Activated T-cell treated with anti-CD3 and anti-CD28 coated beads for 48 hours (primary cell): ENCODE measurements at places on chromosomes 4 and X.

DNA sequence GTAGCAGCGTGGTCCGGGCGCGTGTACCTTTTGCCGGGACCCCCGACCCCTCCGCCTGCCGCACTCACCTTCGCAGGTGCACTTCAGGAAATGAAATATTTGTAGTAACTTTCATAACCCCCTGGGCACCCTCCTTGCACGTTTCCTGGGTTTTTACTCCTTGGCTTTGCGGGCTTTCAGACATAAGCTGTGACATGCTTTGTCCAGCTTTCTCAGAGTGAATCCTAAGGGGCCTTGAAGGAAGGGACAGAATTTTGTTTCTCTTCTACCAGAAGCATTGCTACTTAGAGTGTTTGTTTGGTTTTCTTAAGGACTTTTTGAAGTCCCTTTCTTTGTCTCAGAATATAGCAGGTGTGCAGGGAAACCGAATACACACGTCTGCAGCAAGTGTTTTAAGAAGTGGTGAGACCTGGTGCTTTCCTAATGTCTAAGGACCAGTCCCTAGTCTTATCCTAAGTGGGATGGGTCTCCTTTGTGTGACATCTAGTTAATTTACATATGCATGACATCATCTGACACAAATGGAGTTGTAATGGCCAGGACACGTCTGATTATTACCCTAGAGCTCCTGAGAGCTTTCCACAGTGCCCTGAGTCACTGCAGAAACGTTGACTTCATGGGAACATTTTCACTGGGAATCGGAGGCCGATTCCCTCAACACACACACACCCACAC is 1.3 kb downstream of the FAM149A start:
- no peak for DNase-seq

- no peak for DNase-seq
Observed at GRCh38 chr4:166400270-166400894, 527.3 kb downstream of the TLL1 start.

GRCh38 chr4:163166041-163166579 is 580 bp downstream of the NAF1 start:
- peak; percentile 43 for DNase-seq

DNA sequence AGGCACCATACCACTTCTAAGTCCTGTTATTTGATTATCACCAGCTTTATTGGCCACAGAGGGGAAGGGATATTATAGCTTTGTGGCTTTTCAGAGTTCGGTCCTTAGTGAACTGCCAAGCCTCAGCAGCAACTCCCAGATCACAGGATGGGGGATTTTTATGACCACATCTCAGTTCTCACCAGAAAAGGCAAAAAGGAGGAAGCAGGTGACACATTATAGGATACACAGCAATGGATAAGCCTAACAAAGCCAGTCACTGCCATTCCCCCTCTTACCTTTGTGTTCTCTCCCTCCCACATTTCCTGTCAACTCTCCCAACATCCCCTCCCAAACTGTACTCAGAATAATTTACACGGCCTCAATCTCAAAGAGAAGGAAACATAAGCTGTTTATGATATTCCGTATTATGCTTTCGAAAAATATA is 142.8 kb downstream of the MGST2 start:
- no peak for DNase-seq

DNA sequence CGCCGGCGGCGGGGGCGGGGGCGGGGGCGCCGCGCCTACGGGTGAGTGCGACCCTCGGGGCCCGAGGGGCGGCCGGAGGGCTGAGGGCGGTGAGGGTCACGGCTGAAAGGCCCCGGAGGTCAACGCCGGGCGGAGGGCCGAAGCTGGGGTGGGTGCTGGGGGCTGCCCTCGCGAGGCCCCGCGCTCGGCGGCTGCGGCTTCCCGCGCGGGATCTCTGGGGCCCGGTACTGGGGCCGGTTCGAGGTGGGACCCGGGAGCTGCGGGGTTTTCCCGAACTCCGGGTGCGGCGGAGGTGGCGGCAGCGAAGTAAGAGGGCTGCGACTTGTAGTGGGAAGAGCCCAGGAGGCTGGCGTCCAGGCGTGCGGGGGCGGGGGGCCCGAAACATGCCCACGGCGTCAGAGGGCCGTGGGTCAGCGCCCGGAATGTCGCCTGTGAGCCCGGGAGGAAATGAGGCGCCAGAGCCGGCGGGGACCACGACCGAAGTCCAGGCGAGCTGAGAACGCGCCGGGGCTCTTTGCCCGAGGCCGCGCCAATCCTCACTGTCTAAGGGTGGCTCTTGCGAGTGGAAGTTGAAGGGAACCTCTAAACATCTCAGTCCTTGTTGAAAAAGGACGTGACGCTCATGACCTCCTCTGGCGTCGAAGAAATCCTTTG is 407 bp downstream of the IL13RA1 start:
- no peak for DNase-seq

GRCh38 chrX:65926095-65927019 is 113.5 kb downstream of the VSIG4 start:
- DNase-seq: no peak

DNA sequence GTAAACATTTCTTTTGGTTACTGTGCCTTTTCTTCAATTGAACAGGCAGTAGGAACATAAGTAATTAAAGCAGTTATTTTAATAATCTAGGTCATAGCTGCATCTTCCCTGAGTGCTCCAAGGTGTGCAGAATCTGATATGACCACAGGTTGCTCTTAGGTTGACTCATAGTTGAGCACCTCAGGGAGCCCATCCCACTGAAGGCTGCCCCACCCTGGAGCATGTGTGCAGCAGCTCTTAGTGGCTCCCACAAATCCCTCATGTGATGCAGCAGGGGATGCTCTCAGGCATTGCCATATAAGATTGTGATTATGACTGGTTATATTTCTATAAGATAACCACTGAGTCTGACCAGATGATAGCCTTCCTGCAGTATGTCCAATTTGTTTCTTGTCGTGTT is 72.3 kb downstream of the ZNF518B start:
- DNase-seq: no peak

GRCh38 chrX:43481576-43481975 is 174.5 kb upstream of the MAOA start:
- DNase-seq: no peak

DNA sequence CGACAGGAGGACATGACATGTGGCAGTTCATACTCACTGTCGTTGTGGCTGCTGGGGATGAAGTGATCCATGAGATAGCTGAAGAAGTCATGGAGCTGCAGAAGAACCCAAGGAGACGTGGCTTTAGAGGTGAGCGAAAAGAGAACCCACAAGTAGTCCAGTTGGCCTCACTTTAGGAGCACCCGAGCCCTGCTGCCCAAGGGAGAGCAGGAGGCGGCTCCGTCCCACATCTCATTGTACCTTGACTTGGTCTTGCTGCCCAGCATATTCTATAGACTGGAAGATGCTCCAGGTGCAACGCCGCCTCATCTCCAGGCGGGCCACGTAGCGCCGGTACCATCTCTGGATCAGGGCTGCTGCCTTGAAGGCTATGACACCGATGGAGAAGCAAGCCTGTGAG is 10.6 kb downstream of the PPEF2 start:
- no peak for DNase-seq

- DNase-seq: no peak
Observed at GRCh38 chr4:128371876-128372275, 84.3 kb upstream of the PGRMC2 start.

- DNase-seq: no peak
Observed at GRCh38 chr4:76722838-76723237, 175.1 kb downstream of the SOWAHB start.

DNA sequence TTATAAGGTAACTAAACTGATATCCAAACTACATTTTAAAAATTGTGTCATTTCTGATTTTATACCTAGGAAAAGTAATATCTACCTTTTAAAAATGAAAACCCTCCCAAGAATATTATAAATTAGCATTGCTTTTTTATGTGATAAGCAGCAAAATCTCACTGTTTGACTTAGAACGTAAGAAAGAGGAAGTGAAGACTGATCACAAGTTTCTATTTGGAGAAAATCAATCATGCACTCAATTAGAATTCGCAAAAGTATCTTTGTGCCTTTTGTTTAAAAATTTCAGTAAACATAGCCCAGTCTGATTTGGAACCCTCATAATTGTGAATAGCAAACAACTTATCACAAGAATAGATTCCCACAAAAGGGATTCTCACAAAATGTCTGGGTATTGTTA is 142.7 kb downstream of the TENM3 start:
- DNase-seq: no peak

DNA sequence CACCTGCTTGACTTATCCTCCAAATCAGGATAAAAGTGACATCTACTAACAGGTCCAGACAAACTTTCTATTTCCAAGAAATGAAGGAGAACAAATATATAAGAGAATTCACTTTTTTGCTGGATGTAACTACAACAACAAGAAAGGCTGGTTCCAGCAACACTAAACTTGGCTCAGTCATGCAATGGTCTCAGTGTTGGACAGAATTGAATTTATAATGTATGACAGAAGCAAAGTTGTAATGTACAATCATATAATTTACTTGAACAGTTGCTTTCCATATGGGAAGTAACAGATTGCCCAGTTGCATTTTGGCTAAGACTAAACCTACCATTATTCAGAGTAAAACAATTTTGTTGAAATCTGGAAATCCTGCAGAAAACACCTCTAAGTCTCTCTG is 183.3 kb upstream of the INTU start:
- no peak for DNase-seq

GRCh38 chr4:7650606-7651385 is 216.1 kb upstream of the PSAPL1 start:
- peak; percentile 15 for DNase-seq

DNA sequence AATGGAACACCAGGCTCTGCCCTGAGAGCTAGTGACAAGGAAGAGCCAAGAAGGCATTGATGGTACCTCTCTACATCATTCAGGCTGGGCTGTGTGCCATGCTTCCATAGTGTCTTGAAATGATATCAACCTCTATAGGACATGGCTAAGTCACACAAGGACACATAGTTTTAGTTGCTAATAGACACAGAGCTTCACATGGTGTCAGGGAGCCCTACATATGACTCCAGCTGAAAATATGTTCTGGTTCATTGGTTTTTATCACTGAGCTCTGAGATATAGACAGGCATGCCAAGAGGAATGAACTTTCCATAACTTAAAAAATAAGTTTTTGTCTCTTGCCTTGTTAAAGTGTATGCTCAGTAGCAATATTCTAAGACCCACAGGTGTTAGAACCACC is 72.1 kb upstream of the PRKG2 start:
- no peak for DNase-seq

GRCh38 chr4:144178414-144178813 is 37.9 kb upstream of the GYPA start:
- DNase-seq: no peak

GRCh38 chrX:40960041-40960440 is 125.2 kb upstream of the USP9X start:
- DNase-seq: no peak

GRCh38 chrX:109632906-109633504 is 8.0 kb upstream of the KCNE5 start:
- DNase-seq: no peak

GRCh38 chr4:161132715-161133425 is 1030.9 kb downstream of the FSTL5 start:
- no peak for DNase-seq

GRCh38 chr4:37400241-37400881 is 155.8 kb downstream of the NWD2 start:
- DNase-seq: no peak

- no peak for DNase-seq
Observed at GRCh38 chrX:108209006-108209554, 117.5 kb downstream of the ATG4A start.

- no peak for DNase-seq
Observed at GRCh38 chr4:100302061-100303026, 112.1 kb upstream of the DDIT4L start.

DNA sequence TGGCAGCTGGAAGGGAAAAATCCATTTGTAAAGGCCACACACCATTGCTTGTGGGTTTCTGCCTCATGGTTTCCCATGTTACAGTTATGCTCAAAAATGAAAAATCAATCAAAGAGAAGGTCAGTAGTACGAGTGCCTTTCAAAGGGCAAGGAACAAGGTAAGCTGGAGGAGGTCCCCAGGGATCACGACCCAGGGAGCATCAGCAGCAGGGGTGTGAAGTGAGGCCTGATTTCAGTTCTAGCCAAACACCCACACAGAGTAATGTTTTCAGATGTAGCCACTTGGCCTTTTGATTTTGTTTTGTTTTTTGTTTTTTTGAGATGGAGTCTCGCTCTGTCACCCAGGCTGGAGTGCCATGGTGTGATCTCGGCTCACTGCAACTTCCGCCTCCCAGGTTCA is 69.4 kb upstream of the AFAP1 start:
- no peak for DNase-seq

DNA sequence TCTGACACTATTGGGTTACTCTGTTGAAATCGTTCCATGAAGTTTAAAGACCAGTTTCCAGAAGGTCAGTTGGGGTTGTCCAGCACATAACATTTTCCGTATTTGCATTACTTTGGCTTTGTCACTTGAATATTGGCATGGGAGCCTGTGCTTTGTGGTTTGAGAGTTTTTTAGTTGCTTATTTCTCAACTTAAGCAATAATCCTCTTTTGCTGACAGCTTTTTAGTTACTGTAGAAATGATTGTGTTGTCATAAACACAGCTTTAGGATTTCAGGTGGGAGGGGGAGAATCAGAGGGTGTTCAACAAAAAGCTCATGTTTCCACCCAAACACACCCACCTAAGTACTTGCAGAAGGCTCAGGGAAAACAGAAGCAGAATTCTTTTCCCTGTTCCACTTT is 210.7 kb upstream of the TLL1 start:
- DNase-seq: no peak

DNA sequence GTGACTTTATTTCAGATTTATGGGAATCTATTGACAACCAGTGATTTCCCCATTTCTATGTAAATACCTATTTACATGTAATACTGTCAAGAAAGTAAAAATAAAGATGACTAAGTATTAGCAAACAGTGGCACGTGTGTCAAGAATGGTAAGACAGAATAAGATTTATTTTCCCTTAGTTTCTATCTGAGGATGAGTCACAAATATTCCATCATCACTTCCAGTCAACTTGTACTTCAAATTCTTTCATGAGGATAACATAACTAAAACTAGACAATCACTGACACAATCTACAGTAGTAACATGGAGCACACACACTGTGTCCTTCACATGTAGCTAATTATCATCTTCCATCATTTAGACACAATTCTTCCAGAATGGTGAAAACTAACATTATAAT is 625.3 kb upstream of the PCDH7 start:
- DNase-seq: no peak

GRCh38 chr4:75285837-75286236 is 228.4 kb downstream of the RCHY1 start:
- DNase-seq: no peak
